NCI-H1930 (cell line): ENCODE measurements at places on chromosomes 4 and X.

DNA sequence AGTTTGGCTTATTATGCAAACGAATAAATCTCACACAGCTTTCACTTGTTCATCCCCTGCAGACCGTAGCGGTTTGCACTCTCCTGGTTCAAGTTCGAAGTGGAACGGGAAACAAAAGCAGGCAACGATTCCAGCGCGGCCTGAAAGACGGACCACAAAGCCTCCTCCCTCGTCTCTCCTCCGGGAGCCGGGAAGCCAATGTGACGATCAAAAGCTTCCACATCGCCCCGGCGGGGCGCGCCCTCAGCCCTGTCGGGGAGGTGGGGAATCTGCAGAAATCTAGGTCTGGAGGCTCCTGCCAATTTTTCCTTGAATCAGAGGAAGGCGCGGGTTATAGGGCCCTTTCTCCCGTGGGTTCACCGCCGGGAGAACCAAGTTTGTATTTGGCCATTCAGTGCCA, 16.9 kb upstream of the ZIC3 start:
- no peak for DNase-seq

DNA sequence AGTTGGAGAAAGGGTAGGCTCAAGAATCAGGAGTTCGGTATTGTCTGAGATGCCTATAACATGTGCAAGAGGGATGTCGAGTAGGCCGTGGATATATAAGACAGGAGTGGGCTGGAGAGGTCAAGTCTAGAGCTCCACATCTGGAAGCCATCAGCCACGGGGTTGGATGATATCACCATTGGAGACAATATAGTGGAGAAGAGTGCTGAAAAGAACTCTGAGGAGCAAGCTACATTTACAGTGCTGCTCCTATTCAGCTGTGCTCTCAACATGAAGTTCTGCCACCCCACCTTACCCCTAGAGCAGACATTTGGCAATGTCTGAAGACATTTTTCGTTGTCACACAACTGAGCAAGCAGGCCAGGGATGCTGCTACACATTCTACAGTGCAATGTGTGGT, 20.9 kb upstream of the PLAC1 start:
- DNase-seq = no peak

GRCh38 chrX:140467211-140467610, 37.7 kb downstream of the SOX3 start:
- no peak for DNase-seq

DNA sequence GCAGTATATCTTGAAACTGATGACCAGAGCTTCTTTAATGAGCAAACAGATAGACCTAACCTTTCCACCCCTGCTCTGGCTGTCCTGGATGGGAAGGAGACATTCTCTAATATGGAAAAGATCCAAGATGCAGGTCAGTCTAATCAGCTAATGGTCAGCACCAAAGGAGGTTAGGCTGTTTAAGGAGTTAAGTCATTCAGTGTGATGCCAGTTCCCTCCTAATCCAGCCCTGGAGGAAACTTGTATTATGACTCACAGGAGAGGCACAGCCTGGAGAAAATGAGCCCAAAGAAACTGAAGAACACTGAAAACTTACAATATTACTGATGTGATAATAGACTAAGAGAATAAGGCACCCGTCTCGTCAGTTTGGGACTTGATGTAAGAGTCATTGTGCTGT, 323.0 kb downstream of the HNRNPD start:
- no peak for DNase-seq

GRCh38 chr4:108068442-108068841, 78.8 kb downstream of the HADH start:
- DNase-seq = no peak

DNA sequence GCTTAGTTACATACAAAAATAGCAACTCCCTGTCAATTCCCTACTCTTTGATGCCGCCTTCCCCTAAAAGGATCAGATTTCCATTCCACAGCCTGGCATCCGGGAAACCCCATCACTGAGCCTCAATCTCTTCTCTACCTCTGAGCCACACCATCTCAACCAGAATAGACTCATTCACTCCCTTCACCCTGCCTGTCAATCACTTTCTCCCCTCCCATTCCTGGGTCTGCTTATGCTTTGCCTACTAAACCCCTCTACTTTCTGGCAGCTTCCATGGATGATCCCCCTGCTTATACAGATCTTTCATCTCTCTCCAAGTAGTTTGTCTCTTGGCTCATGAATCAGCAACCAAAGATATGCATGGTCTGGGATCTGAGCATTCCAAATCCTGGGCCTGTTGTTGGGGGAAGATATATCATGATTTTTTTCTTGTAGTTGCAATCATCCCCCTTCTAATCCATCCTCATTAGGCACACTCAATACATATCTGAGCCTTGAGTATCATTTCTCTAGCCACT, 2.6 kb downstream of the AMER1 start:
- DNase-seq = no peak

GRCh38 chr4:64581422-64581821, 172.2 kb upstream of the TECRL start:
- no peak for DNase-seq

DNA sequence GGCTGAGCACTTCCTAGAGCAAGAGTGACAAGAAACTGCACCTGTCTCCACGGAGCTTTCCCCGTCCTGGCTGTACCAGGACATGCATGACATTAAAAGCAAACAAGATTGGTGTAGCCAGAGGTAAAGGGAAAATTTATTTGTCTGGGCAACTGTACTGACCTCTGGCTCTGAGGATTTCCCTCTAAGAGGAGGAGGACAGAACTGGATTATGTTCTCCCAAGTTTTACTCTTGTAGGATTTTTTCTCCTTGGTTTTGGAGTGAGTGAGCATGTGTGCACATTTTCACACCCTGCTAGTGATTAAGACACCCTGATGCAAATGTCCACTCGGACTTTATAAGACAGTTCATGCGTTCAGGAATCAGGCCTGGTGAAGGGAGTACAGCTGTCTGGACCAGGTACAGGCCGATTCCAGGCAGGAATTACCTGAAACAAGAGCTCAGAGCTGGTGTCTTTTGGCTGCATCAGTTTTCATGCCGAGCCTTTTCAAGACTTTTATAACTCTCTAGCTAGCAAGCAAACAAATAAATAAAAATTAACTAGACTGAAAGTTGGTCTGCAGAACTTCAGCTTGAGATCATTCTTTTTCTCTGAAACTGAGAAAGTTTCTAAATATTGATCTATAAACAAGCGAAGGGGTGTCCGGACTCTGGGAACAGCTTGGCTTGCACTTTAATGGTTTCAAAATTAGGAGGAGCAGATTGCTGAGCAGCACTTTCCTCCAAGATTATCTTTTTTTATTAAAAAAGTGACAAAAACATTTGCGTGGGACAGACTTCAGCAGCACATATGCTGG, 51.3 kb upstream of the SPRY1 start:
- no peak for DNase-seq

GRCh38 chr4:105837037-105837436, 58.2 kb upstream of the NPNT start:
- DNase-seq = no peak

DNA sequence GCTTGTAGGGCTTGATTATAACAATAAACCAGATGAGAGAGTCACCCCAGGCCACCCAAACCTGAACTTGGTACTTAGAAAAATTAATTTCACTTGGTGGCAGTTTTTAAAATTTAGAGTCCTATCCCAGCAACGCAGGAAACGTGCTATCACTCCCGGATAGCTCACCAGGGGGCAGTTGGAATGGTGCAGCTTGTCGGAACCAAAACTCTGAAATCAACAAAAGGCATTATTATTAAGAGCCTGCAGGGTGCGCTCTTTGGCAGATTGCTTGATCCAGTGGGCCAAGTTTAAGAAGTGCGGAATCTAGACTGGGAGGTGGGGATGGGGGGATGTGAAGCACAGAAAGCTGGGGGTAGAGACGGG, 2.4 kb downstream of the FRAS1 start:
- peak; percentile 41 for DNase-seq

GRCh38 chr4:17448689-17449088, 63.2 kb downstream of the QDPR start:
- no peak for DNase-seq

GRCh38 chrX:148501386-148502066, 1.1 kb downstream of the AFF2 start:
- DNase-seq = no peak

DNA sequence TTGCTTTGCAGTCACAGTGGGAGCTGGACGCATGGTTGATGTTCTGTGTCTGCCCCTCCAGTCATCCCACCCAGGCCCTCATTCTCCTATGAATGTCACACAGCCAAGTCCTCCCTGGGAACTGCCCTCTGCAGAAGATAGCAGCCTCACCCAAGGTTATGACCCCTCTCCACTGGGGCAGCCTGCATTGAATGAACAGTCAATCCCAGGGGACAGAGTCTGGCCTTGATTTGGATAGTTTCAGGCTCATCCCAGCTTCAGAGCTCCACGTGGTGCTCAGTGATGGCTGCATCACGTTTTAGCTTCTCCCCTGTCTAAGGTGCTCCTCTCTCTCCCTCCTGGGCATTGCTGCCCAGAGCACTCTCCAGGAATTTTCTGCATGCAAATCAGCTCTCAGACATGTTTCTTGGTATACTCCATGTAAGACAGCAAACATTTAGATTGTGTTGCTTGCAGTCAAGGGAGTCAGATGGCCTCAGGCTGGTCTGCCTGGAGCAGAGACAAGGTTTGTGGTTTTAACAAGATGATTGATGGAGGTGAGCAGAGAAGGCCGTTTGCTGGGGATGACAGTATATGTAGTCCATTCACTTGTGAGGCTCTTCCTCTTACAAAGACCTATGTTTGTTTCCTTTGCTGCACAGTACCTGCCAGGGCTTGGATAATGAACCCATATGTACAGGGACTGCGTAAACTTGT, 56.1 kb upstream of the MSX1 start:
- no peak for DNase-seq

GRCh38 chr4:142318280-142318679, 527.8 kb downstream of the INPP4B start:
- DNase-seq = no peak

GRCh38 chr4:40998675-40999358, 215.5 kb downstream of the APBB2 start:
- no peak for DNase-seq

- no peak for DNase-seq
Measured at GRCh38 chr4:126611900-126612299, 1020.9 kb upstream of the INTU start.

GRCh38 chrX:1673337-1673736, 58.5 kb downstream of the ASMT start:
- no peak for DNase-seq

DNA sequence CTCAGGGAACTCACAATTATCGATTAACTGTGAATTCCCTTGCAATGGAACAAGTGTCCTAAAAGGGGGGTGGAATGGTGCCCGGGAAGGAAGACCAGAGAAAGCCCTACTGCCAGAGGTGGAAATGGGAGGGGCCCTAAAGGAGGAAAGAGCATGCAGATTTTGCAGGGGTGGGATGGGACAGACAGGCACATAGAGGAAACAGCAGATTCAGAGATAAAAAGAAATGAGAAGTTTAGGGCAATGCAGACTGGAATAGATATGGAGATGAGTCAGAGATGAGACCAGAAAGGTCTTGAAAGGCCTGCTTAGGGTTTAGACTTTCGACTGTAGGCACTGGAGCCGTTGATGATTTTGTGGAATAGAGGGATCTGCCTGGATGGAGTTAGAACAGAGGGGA, 57.4 kb upstream of the PITX2 start:
- no peak for DNase-seq

GRCh38 chrX:154038656-154039055, 19.0 kb upstream of the IRAK1 start:
- no peak for DNase-seq

- DNase-seq = no peak
Measured at GRCh38 chr4:139745111-139745639, 79.6 kb downstream of the MGST2 start.

- DNase-seq = no peak
Measured at GRCh38 chr4:114281164-114281960, 301.9 kb upstream of the ARSJ start.

GRCh38 chrX:143634663-143635455, 1.0 kb downstream of the SLITRK4 start:
- peak; percentile 22 for DNase-seq

GRCh38 chrX:39613997-39614679, 483.6 kb downstream of the BCOR start:
- DNase-seq = no peak

- no peak for DNase-seq
Measured at GRCh38 chrX:37314531-37314930, 34.6 kb upstream of the PRRG1 start.

DNA sequence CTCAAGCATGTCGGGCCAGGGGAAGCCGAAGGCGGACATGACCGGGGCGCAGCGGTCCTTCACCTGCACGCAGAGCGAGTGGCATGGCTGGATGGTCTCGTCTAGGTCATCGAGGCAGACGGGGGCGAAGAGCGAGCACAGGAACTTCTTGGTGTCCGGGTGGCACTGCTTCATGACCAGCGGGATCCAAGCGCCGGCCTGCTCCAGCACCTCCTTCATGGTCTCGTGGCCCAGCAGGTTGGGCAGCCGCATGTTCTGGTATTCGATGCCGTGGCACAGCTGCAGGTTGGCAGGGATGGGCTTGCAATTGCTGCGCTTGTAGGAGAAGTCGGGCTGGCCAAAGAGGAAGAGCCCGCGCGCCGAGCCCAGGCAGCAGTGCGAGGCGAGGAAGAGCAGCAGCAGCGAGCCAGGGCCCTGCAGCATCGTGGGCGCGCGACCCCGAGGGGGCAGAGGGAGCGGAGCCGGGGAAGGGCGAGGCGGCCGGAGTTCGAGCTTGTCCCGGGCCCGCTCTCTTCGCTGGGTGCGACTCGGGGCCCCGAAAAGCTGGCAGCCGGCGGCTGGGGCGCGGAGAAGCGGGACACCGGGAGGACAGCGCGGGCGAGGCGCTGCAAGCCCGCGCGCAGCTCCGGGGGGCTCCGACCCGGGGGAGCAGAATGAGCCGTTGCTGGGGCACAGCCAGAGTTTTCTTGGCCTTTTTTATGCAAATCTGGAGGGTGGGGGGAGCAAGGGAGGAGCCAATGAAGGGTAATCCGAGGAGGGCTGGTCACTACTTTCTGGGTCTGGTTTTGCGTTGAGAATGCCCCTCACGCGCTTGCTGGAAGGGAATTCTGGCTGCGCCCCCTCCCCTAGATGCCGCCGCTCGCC, at the start of gene SFRP2:
TSS of gene SFRP2 (minus strand) at position 671 of the 864 bp plus-strand sequence. CDS start at position 423, 248 bp downstream.
- no peak for DNase-seq

GRCh38 chr4:3766036-3766784, at the start of gene ADRA2C:
Gene ADRA2C (plus strand): TSS chr4:3766385. CDS start chr4:3766607, 222 bp downstream.
- no peak for DNase-seq

DNA sequence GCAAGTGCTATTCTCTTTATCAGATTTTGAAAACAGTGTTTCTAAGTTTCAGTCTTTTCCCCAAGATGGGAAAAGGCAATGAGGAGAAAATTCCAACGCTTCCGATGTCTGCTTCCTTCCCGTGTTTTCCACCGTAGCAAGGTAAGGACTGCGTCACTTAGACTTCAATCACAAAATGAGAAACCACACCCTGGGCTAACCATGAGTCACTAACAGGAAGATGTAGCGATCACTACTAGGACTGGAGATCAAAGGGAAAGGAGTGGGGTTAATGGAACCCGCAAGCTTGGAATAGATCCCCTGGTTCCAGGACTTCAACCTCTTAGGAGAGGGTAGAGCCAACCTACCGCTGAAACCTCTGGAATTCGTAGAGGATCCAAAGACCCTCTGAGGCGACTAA, 250.7 kb upstream of the ZFP42 start:
- no peak for DNase-seq

DNA sequence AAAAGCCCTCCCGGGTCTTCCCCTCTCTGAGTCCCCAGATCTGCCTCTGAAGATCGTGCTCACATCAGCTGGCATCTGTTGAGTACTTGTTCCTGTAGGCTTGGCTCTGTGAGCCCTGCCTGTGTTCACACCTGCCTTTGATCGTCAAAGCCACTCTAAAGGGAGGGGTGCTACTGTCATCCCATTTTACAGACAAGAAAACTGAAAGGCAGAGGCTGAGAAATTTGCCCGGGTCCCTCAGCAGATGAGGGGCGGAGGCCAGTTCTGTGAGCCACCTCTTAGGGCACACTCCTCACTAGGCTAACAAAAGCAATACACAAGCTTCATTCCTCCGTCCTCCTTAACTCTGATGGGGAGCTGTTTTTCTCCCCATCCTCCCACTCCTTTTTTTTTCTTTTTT, 655 bp downstream of the CYTL1 start:
- no peak for DNase-seq
